ENCODE measurements at places on chromosomes 7 and 10. TPM values are rescaled to one million over a fixed set of nuclear protein-coding genes. Genes with fewer than 3 reads are reported as not detected.

Gene TEX36
- polyA plus RNA-seq, result not detected

Gene ST8SIA6
- polyA plus RNA-seq, result 0.80 TPM

Gene AGAP4
- polyA plus RNA-seq, result 4.2 TPM

Gene DPYSL4
- 33.1 TPM for polyA plus RNA-seq

Gene INHBA
- 0.39 TPM for polyA plus RNA-seq

Gene ITIH5
- 2.7 TPM for polyA plus RNA-seq

DNA sequence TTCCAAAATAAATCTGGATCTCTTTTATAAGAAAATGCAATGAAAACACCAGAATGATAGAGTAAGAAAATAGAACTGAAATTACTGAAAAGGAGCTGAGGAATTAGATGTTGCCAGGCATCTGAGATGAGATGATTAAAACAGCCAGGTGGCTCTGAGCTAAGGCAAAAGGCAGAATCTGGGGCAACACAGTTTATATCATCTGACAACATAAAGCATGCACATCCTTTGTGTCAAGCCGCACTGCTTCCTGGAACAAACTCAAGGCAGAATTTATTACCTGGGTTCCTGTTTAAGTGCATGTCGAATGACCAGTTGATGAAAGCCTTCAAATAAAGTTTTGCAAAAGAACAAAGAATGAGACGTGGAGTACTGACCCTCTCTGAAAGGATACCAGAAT, 247.0 kb downstream of the SNX10 start:
- DNase-seq, result no peak

DNA sequence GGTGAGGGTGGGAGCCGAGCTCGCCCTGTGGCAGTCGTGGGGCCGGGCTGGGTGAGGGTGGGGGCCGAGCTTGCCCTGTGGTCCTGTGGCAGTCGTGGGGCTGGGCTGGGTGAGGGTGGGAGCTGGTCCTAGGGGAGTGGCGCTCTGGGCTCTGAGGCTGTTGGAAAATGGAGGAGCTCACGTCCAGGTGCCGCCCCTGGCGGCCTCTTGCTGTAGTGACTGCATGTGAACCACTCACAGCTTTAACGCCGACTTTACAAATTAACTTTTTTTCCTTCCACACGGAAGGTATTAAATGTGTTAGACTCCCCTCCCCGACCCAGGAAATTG, 312.6 kb downstream of the WDR37 start:
- DNase-seq, result no peak

GRCh38 chr7:155529346-155529745, 17.0 kb downstream of the CNPY1 start:
- DNase-seq, result no peak

DNA sequence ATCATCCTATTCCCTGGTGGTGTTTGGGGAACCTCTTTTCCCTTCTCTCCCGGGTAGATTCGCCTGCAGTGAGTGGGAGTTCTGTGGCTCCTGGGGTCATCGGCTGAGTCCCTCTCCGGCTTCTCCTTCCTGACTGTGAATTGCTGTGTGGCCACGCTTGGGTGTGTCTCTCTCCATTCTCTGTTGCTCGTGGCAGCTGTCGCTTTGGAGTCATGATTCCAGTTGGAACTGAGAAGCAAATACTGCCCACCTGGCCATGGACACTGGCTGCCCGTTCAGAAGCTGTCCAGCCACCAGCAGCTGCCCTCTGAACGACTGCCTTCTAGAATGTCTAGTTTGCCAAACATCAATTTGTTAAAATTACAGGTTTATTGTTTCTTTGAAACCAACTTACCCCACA, 23.1 kb upstream of the PITRM1 start:
- DNase-seq, result no peak

GRCh38 chr7:42448901-42449300, 211.9 kb upstream of the GLI3 start:
- no peak for DNase-seq

DNA sequence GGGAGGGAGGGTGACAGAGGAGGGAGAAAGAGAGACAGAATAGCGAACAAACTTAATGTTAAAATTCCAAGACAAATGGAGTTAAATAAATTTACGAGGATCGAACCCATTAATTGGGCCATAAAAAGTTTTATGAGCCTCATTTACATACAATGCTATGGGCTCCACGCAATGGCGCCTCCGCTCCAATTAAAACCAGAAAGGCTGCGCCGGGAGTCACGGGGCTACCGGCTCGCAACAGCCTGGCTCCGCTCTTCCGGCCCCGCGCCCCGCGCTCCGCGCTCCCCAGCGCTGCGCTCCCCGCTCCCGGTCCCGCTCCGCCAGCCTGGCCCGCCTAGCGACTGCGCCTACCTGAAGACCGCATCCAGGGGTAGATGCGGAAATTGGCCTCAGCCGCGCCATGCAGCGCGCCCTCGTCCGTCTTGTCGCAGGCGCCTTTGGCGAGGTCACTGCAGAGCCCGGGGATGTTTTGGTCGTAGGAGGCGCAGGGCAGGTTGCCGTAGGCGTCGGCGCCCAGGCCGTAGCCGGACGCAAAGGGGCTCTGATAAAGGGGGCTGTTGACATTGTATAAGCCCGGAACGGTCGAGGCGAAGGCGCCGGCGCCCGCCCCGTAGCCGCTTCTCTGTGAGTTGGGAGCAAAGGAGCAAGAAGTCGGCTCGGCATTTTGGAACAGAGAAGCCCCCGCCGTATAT, 513 bp downstream of the HOXA7 start:
- DNase-seq, result peak; percentile 24

- no peak for DNase-seq
Measured at GRCh38 chr7:77738871-77739270, 42.6 kb downstream of the RSBN1L start.

- DNase-seq, result no peak
Measured at GRCh38 chr7:153061910-153062528, 302.5 kb downstream of the ACTR3B start.

DNA sequence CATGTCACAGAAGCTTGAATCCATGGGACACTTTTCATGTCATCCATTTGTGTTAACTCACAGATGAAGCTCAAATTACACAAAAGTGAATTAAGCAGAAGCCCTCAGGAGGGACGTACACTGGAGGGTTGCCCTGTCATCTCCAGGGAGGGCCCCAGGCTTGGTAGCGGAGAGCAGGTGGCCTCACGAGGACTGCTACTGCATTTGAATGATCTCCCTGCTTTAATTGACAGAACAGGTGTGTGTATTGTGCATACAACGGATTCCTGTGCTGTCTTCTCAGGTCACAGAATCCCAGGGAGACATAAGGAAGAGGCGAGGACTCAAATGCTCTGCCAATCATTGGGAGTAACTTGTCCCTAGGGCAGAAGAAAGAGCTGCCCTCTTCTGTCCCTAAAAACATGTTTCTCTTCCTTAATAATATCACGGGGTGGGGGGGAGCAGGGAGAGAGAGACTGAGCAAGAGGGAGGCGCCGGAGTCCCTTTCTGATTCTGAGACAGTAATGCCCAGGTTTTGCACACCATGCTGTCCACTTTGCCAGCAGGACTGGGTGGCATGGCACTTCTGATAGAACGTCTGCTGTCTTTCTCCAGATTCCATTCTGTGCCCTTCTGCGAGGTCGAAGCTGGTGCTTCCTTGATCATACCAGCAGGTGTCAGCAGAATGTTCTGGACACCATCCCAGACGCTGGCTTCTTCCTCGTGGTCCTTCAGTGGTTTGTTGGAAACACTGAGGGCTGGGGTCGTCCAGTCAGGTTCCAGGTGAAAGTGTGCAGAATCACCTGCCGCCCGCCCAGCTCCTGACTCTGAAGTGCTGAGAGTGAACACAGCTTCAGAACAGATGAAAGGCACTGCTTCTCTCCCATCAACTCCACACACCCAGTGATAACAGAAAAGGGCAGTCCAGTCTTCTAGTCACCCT, 26.2 kb upstream of the RASGEF1A start:
- DNase-seq, result peak; percentile 55

DNA sequence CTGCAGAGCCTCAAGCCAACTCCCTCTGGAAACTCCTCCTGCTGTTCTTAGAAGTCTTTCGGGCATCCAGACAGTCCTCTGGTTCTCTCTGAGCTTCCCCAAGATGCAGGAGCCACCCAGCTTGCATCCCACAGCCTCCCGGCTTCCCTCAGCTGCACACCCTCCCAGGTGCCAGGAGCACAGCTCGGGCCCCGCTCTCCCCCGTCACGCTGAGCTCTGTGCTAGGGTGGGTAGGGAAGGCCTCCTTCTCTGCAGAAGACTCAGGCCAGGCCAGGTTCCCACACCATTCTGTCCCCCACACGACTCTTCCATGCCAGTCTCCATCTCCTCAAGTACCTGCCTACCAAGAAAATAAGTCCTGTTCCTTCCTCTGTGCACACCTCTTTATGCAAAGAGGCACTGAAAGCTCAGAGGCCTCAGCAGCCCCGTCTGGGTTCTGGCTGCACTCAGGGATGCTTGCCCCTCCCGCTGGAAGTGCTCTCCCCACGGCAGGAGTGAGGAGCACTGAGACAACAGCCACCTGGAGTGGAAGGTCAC, 537.1 kb downstream of the PTPRN2 start:
- no peak for DNase-seq

DNA sequence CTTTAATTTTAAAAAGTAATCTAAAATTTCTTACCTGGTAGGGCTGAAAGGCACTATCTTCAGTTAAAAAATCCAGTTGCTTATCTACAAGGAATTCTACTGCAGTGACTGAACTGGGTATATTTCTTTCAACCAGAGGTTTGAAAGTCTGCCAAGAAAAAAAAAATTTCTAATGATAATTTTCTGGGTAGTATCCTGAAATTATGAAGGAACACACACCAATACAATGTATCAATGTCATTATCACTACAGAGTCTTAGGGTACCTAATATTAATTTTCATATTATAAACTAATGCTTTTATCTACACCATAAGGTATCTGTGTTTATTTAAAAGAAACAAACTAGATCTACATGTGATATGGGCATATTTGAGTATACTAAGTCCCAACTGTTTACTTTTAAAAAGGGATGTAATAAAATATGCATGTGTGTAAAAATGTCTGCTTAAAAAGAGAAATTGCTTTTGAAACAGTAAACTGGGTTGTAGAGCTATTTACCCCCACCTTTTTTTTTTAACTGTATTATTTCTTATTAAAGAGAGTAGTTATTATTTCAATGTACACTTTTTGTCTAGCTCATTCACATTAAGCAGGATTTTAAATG, 131.6 kb downstream of the NRBF2 start:
- DNase-seq, result no peak

DNA sequence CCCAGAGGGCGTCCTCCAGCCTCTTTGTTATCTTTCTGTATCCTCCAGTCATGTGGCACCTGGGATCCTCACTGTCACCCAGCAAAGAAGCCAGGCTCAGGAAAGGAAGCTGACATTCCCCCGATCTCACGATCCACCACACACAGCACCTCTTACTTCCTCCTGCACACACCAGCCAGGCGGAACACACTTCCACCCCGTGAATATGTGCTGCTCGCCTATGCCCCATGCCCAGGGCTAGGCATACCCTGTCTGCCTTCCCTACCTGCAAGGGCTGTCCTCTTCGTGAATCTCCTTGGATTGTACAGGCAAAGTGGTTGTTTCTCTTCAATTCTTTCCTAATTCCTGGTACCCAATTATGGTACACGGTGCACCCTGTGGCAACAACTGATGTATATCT, 191.0 kb downstream of the TNS3 start:
- no peak for DNase-seq

- DNase-seq, result no peak
Measured at GRCh38 chr7:138116141-138116540, 39.9 kb downstream of the AKR1D1 start.

DNA sequence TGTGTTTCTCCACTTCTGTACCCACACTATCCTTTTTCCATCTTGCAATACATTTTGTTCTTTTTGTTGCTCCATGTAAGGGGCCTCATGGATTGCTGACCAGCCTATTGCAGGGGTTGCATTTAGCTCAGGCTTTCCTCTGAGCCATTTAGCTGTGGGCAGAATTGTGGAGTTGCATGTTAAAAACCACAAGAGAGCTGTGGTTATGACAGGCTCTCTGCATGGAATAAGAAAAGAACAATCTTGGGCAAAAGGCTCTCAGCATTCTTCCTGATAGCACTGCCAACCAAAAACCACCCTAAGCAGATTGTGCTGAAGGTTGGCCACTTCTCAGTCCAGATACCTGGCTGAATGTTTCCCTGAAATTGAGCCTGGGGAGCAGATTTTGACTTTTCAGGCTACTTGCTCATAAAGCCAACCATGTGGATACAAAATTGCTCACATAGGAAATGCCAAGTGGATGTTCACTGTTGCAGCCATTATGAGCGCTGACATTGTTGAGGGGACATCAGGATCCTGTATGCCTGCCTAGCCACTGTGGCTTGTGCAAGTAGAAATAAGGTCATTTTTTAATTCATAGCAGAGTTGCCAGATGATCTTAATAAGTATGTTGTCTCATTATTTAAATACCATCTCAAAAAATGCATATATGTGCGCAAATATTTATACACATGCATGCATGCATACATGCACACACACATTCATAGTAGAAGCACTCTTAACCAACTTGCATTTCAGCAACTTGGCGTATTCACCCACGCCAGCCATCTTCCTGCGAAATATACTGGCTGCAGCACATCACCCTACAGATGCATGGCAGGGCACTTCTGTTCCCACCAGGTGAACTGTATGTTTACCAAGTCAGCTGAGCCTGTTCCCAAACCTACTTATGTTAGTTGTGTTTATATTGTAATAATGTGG, 695.4 kb downstream of the LRMDA start:
- DNase-seq, result no peak

Measured in heart left ventricle (tissue), 16 donors.